ENCODE measurements at places on chromosomes 3 and 15. TPM values are rescaled to one million over a fixed set of nuclear protein-coding genes. Genes with fewer than 3 reads are reported as not detected.

DNA sequence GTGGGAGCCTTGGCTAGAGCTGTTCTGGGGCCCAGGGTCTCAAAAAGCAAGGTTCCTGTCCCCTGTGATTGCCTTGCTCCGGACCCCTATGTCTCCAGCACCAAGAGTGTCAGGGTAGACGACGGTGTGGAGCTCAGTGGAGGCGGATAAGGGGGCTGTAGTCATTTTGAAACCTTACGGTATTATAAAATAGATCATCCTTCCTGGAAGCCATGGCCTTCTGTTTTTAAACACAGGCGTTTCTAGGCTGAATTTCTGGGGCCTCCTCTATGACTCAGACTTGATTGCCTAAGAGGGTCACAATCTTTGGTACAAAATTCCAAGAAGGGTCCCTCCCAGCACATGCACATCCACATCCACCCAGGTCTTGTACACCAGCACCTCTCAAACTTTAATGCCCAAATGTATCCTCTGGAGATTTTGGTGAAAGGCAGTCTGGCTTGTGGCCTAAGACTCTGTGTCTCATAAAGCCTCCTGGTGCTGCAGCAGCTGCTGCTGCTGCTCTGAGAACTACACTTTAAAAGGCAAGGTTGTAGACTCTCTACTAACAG is 70.5 kb upstream of the XCR1 start:
- H3K4me3 ChIP-seq = peak overlapping the region; percentile 52
- peaks cover 14% of the 10 kb centered on the region for H3K36me3 ChIP-seq
- peaks cover 37% of the 10 kb centered on the region for H3K4me1 ChIP-seq
- H3K27ac ChIP-seq = peak overlapping the region; percentile 72
- no peak for DNase-seq

SPSB4 gene
- not detected for total RNA-seq

- H3K4me3 ChIP-seq = no peak overlapping the region
- H3K27me3 ChIP-seq = no peaks in the 10 kb centered on the region
- H3K36me3 ChIP-seq = no peaks in the 10 kb centered on the region
- H3K4me1 ChIP-seq = no peaks in the 10 kb centered on the region
- no peak overlapping the region for H3K27ac ChIP-seq
These were observed 465.1 kb downstream of the ERC2 start for GRCh38 chr3:56003129-56003528.

SAMD7 gene
- total RNA-seq = not detected

PLXNA1 gene
- 15.8 TPM for total RNA-seq

- peaks cover 7% of the 10 kb centered on the region for H3K27me3 ChIP-seq
- H3K36me3 ChIP-seq = peaks cover 4% of the 10 kb centered on the region
- no peak overlapping the region for H3K27ac ChIP-seq
- no peaks in the 10 kb centered on the region for H3K4me1 ChIP-seq
- no peak overlapping the region for H3K4me3 ChIP-seq
These were observed 59.3 kb downstream of the C3orf85 start for GRCh38 chr3:109195815-109196214.

DNA sequence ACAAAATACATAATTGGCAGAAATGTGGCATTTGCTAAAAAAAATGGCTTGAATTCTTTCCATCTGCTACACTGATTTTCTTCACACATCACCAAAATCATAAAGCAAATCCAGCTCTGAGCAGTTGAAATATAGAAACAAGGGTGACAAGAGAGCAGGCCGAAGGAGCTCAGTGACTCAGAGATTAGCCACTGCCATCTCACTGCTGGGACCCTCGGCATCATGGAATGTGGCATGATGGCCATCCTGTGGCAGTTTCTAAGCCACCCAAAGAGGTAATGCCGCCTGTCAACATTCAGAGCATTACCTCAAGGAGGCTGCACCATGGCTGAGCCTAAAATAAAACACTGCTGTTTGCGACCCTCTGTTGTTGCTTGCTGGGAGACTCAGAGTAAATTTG is 80.5 kb upstream of the OSBPL11 start:
- H3K4me3 ChIP-seq = no peak overlapping the region
- no peaks in the 10 kb centered on the region for H3K36me3 ChIP-seq
- DNase-seq = no peak

- no peak overlapping the region for H3K4me3 ChIP-seq
- peaks cover 69% of the 10 kb centered on the region for H3K27me3 ChIP-seq
- no peaks in the 10 kb centered on the region for H3K36me3 ChIP-seq
- H3K27ac ChIP-seq = no peak overlapping the region
- DNase-seq = no peak
These were observed 9.1 kb upstream of the FOXB1 start for GRCh38 chr15:59994888-59995557.

Data from naive thymus-derived CD8-positive, alpha-beta T cell (primary cell).